Activated CD8-positive, alpha-beta memory T cell treated with anti-CD3 and anti-CD28 coated beads, Interleukin-2, amount 50 U/mL, for 4 hours (primary cell): ENCODE measurements at places on chromosomes 2 and 18.

DNA sequence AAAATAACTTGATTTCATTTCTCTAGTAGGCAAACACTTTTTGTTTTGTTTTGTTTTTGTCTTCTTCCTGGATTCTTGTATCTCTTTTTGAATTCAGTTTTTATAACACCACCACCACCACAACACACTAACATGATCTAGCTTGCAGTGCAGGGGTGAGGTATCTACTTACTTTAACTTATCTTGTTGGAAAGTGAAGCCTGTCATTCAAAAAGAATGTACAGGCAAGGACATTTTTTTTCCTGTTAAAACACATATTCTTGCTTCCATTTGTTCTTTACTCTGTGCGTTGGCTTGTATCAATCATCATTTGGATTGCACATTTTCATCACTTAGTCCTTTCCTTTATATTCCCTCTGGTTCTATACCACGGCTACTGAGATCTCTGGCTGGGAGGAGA lies 824.2 kb downstream of the PLCL1 start:
- no peak for DNase-seq

- no peak for DNase-seq
Measured at GRCh38 chr18:69495338-69495737, 94.7 kb downstream of the DOK6 start.

DNA sequence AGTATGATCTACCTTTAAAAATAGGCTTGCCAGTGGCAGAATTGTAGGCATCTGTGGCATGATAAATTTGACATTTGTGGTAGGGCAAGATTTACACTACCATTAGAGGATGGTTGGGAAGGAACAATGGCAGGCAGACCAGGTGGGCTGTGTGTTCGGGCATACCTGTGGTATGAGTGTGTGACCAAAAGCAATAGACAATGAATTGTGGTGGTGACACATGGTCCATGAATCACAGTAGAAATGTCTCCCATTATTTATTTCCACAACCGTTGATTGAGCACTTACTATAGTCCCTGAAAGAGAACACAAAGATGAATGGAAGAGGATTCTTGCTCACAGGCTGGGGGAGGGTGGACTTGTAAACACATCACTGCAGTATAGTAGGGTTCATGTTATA lies 29.9 kb upstream of the RUFY4 start:
- no peak for DNase-seq

DNA sequence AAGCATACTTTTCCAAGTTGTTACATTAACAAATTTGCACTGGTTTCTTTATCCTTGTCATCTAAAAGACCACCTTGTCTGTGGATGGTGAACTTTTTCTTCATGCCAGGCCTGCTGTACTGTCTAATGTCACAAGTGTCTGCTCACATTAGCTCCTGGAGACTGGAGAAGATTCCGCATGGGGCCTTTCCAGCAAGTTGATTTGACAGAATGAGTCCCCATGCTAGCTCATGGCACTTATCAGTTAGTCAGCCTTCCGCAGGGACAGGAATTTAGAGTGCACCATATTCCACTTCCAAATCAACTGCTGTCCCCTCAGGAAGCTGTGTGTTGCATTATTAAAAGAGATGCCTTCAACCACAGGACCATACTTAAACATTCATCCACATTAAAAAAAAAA lies 41.4 kb upstream of the LRPPRC start:
- no peak for DNase-seq

DNA sequence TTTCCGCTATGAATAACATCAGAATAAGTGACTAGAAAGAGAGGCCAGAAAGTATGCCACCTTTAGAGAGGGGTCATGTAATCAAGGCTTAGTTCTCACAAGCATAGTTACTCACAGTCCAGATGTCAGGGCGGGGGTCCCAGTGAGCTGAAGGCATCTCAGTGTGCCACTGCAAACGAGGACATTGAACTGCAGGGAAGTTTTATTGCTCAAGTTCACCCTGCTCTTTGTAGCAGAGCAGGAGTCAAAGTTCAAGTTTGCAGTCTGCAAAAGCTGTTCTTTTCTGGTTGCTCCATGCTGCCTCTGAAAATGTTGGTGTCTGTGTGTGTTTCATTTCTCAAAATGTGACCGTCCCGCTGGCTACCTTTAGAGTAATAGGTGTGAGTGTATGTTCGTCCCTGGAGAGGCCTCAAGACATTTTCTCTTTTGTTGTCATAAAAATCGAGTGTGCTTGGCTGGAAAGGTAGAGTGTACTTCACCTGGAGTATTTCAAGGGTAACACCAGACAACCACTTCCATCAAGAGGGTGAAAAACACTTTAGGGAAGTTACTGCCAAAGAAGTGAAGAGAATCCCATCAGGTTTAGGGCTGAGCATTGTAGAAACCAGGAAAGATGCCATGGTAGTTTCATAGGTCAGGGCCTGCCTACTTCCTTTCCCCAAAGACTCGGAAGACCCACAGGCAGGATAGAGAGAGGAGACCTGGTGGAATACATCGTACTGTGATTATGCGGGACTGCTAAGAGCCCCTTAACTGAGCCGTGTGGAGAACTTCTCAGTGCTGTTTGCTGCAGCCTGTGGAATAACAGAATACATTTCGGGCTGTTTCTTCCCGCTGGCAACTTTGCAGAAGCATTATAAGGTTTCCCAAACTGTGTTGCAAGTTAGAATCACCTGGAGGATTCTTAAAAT lies 89.9 kb downstream of the LYPD6 start:
- DNase-seq, result no peak

- no peak for DNase-seq
Measured at GRCh38 chr2:231928481-231928880, 2.3 kb upstream of the NPPC start.

DNA sequence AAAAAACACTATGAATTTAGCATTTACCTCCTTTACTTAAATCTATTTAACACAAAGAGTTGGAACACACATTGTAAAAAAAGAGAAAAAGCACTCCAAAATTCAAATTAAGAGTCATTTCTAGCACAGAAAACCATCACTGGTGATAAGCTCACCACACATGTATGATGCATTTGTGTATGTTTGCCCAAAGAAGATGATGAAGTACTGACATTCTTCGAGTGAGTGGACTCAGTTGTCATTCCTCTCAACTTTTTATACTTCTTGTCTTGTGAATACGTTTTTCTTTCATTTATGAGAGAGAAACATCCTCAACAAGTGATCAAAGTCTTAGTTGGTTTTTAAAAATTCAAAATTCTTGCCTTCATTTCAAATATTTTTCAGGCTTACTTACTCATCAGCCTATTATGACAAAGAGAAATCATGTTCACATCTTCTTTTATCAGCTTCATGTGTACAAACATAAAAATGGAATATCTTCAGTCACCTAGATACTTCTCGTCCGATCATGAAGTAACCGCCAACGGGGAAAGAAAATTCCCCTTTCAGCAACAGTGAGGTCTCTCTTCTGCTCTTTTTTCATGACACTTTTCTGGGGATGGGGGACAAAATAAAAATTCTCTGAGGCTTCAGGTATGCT lies 1.5 kb downstream of the DSEL start:
- DNase-seq, result no peak

- no peak for DNase-seq
Measured at GRCh38 chr2:150472511-150472899, 15.0 kb downstream of the RND3 start.

DNA sequence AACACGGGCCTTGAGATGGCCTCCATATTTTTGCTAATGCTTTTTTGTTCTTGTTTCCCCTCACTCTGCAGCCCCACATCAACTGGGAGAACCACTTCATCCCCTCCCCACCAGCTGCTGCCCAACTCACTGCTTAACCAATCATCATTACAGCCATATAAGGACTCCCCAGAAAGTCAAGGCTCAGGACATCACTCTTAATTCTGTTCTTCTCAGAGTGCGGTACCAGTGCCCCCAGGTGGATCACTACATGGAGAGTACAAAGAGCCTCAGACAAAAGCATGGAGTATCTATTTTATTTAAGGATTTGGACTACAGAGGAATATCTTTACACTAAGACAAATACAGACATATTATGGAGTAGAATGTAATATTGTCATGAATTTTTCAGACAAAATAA lies 340.6 kb downstream of the PAX3 start:
- no peak for DNase-seq
